NCI-H446 treated with DMSO at 0.1 percent for 48 hours (cell line): ENCODE measurements at places on chromosomes 3 and 15.
A peak's percentile ranks its signal among the peaks of the same experiment; 100 is the strongest.

GRCh38 chr3:127177226-127177625 lies 15.7 kb upstream of the PRR23E start:
- DNase-seq = no peak

GRCh38 chr3:74613521-74614106 lies 845 bp downstream of the CNTN3 start:
- no peak for DNase-seq

DNA sequence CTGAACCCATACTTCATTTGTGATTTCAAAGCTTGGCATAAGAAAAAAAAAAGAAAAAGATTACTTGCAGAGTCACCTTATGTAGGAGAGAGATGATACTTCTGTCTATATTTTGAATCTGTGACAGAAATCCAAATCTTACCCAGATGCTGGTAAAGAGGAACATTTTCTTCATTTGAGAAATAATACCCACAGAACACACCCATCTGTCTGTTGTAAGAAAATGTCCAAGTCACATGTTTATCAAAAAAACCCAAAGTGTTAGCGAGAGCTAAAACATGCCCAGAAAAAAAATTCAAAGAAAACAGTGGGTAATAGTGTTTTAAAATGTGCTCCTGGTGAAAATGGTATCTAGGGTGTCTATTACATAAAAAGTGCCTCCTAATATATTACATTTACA lies 18.0 kb upstream of the RAP2B start:
- DNase-seq = no peak

- peak; percentile 44 for DNase-seq
Measured at GRCh38 chr3:193190146-193190786, 50.8 kb upstream of the PLAAT1 start.

- DNase-seq = no peak
Measured at GRCh38 chr3:162161595-162161994, 665.0 kb downstream of the OTOL1 start.
